NCI-H446 (cell line): ENCODE measurements at places on chromosomes 5 and 9.
A peak's percentile ranks its signal among the peaks of the same experiment; 100 is the strongest.

- DNase-seq, result peak; percentile 78
Measured at GRCh38 chr9:13480693-13481092, 201.2 kb upstream of the MPDZ start.

DNA sequence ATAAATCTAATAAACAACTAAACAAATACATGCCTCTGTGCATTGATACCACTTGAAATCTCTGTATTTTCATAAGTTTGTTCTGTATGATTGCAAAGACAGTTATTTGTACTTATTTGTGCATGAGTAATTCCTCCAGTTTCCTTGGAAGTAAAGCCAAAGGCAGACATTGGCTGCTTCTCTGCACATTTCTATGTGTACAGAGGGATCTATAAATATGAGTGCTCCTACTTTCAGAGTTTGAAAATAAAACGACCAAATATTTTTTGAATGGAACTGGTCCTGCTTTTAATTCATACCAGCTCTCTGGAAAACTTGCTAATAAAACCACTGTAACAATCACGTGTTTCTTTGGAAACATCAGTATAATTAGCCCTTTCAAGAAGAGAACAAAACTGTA, 306.5 kb downstream of the MAN2A1 start:
- no peak for DNase-seq

DNA sequence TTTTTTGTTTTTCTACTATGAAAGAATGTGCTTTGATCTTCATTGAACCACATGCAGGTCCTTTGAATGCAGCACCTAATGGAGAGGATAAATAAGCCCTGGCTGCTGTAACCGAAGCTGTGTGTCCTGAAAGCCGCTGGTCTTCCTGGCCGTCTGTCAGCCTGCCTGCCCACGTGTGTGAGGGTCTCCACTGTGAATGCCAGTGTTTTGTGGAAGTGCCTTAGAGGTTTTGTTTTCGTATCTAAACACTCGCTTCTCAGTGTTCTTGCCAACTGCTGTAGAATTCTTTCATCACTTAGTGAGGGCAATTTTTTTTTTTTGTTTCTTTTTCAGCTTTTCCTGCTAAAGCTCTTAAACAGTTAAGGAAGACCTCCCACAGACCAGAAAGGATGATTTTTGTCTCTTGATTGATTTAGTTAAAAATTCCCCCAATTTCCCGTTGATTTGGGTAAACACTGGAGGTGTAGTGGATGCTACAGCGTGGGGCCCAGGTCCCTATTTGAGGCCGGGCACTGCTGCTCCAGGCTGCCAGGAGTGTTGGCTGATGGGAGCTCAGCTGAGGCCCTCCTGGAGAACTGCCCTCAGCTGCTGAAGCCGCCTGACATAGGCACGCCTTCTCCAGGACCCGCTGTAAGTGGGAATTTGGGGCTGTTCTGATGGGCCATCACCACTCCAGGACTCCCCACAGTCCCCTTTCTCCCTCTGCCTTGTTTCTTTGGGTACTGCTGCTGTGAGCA, 29.2 kb upstream of the PTCH1 start:
- DNase-seq, result no peak

GRCh38 chr5:176542135-176542595, 5.0 kb upstream of the RNF44 start:
- no peak for DNase-seq

DNA sequence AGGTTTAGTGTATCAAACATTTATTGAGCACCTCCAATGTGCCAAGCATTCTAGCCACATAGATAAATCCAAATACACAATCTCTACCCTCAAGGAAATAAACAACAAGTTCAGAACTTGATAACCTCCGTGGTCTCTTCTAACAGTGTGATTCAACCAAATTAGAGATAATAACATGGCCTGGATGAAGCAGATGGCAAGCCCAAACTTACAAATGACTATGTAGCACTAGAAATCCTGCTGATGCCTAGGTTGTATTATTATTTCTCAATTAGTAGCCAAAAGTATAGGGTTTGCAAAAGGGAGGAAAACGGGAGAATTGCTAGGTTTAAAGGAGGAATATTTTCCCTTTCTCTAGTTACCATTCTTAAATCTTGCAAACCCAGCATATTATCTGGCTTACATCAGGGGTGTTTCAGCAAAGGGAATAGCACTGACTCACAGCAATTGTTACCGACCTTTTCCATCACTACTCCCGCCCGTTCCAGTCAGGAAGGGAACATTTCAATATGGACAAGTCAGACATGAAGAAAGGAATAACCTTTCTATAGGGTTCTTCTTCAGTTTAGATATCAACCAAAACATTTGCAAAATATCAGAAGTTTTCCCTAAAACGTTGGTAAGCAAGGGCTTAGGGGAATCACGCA, 2.3 kb downstream of the DPYSL3 start:
- DNase-seq, result no peak

DNA sequence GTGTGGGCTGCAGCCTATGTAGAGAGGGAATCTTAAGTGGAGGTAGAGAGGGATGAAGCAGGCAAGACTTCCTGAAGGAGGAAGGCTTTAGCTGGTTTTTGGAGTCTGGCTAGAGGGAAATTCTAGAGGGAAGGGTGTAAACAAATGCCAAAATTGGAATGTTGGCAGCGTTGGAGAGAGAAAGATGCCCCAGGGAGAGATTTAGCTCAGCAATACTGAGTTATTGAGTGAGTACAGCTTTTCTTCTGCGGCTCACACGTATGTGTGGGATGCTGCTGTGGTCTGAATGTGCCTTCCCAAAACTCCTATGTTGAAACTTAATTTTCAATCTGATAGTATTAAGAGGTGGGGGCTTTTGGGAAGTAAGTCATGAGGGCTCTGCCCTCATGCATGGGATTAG, 24.5 kb upstream of the GLRA1 start:
- DNase-seq, result no peak

DNA sequence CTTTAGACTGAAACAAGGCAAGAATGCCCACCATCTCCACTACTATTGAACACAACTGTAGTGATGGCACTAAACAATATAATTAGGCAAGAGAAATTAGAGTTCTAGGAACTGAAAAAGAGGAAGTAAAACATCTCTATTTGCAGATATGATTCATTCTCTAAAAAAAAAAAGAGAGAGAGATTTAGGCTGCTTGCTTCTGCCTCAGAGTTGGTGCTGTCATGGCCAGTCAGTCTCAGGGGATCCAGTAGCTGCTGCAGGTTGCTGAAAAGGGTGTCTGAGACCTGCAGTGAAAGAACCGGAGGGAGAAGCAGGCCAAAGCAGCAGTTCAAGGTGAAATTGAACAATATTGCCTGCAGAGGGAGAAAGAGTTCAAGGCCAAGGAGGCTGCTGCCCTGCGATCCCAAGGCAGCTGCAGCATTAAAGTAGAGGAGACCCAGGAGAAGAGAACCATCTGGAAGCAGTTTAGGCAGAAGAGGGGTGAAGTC, 72.5 kb downstream of the AP3B1 start:
- no peak for DNase-seq

DNA sequence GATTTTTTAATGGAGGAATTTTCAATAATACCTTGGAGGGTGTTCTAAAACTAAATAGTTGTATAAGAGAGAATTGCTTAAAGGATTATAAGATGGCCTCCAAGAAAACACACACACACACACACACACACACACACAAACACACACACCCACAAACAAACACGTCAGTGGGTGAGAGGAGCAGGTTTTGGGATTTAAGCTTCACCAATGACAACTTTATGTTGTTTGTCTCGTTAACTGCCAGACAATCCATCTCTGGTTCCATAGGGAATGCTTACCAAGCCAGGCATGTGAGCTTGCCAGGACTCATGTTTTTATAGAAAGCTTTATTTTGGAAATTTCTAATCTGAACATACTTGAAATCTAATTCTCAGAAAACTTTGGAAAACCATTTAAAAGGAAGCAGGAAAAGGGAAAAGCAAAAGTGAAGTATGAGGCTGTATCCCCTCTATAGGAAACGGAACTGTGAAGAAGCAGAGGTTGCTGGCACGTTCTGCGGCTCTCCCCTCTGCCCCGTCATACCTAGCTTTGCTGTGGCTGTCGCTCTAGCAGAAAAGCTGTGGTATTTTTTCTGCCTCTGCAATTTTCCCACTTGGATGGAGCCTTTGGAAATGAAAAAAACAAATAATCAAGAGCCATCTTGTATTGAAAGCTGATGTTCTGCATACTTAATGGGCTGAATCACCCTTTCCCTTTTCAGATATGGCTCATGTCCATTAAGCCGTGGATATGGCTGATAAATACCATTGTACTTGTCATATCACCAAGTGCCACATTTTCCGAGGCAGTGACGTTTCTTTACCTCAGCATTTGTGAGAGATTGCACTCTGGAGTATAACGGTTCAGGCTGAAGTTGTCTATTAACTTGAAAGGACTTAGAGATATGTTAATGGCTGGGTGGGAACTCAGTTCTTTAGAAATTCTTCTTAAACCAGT, 112.7 kb downstream of the NTRK2 start:
- no peak for DNase-seq

DNA sequence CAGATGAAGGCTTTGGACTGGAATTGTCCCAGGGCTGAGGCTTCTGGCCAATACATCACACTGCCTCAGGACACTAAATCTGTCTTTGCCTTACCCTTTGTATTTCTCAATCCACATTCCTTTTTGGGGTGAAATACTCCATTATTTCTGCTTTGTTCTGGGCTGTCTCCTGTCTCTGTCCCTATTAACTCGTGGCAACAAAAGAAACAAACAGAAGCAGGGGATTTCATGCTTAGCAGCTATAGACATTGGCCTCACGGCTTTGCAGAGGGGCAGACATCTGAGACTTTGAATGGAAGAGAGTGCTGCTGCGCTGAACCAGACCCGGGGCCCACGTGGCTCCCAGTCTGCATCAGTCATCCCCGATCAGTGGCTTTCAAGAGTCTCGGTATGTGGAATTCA, 129.7 kb downstream of the ARL15 start:
- no peak for DNase-seq

DNA sequence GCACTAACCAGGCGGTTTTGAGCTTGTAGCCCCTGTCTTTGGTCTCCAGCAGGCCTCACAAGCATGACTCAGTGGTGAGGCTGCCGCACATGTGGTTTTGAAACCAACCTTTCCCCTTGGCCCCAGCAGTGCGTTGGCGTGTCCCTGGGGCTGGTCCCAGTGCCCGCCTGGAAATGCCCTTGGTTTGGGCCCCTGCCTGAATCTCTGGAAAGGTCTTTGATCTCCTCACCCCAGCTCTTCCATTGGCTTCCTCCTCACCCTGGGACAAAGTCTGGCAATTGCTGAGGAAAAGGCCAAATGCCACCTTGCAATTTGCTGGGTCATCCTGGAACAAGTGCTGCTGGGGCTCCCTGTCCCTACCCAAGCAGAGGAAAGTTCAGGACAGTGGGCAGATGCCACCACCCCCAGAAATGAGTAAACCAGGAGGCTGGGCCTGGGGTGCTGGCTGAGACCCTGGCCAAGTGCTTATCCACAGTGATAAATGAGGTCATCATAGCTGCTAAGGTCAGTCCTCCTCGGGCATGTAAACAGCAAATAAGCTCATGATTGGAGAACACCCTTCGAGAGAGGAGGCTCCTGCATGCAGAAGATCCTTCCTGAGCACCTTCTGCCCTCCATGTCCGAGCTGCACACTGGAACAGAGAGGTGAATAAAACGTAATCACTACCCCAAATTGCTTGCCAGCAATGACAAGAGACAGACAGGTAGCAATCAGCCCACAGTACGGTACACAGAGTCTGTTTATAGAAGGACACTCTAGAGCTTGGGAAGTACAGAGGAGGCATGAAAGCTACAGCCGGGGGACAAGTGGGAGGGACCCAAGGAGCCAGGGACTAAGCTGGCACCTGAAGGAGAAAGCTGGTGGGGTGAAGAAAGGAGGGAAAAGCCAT, 98.9 kb upstream of the CPEB4 start:
- no peak for DNase-seq

DNA sequence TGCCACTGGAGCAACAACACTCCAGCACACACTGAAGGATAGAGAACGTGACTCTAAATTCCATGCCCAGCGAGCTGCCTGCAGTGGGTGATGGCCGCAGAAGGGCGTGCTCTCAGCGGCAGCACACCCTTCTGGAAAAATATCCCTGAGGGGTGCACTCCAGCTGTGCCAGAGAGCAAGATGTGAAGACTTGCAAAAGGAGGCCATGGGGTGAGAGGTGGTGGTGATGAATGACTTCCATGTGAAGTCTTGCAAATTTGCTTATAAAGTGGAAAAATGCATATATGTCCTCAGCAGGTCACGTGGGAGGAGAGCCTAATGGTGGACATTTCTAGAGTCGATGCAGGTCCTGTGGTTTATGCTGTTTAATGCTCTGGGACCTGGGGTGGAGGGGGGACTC, 39.8 kb upstream of the COL5A1 start:
- no peak for DNase-seq
